ENCODE measurements at places on chromosomes 13 and 19.

DNA sequence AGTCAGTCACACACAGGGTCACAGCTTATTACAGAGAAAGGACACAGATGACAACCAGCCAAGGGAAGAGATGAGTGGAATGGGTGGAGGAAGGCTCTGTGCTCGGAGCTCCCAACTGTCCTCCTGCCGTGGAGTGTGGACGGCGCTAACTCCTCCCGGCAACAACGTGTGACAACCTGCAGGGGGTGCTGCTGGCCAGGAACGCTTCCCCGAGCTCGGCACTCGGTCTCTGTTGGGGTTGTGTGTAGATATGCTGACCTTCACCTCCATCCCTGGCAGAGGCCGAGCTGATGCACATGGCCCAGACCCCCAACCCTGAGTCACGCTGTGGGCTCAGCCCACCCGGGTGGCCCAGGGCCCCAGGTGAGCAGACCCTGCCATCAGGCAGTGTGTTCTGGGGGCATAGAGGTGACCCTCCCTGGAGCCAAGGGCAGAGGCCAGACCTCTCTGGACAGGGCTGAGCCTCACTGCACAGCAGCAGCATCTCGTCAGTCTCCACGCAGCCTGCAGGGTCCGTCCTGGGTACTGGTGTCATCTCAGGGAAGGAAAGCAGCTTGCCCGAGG, 14.1 kb downstream of the ZNF444 start:
- DNase-seq, result no peak

DNA sequence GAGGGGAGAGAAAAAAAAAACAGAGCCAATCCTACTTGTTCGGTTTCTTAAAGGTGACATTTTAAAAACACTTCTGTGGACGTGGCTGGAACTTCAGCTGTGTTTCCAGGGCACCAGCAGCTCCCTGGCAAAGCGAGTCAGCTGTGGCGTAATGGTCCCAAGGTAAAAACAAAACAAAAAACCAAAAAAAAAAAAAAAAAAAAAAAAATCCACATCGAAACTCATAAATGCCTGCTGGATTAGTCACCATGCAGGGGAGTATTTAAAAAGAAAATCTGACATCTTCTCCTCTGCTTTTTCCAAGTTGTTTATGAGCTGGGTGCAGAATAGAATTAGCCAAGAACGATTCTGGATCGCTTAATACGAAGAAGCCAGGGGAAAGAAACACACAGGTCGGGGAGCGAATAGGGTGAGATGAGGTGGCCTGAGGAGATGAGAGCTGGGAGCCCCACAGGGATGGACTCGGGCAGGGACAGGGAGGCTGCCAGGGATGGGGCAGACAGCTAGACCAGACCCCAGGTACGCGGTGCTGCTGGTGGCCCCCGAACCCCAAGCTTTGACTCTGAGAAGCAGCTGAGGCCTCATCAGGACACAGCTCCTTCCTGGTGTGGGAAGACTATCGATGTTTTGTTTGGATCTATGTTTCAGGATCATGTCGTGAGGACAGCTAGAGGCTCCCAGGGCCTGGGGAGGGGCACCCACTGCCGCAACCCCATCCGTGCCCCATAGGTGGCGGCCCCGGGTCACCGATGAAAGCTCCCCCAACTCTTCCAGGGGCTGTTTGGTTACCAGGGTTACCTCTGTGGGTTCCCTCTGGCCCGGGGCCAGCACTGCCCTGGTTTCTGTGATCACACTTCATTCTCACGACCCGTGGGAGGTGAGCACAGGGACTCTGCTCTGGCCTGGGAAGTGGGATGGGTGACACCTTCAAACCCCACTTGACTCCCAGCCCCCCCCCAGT, 3.1 kb upstream of the CTXN1 start:
- peak; percentile 70 for DNase-seq

- DNase-seq, result no peak
These were observed 11.9 kb downstream of the ARHGAP33 start for GRCh38 chr19:35787227-35787799.

DNA sequence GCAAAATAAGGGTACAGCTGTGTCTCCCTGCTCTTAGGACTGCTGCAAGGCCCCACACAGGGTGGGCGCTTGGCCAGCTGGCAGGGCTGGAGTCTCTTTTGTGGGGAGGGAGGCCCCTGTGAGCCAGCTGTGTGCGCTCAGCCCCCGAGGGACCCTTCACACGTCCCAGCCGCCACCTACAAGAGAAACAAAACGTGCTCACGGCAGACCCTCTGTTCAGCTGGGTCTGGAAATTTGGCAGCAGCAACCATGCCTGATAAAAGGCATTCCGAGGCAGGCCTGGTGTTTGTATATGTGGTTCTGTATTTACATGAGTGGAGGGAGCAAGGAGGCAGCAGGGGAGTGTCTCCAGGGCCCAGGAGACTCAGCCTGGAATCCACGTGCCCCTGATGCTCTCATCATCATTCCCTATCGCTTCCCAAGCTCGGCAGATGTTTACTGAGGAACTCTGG, 49.7 kb downstream of the CRTC1 start:
- no peak for DNase-seq

DNA sequence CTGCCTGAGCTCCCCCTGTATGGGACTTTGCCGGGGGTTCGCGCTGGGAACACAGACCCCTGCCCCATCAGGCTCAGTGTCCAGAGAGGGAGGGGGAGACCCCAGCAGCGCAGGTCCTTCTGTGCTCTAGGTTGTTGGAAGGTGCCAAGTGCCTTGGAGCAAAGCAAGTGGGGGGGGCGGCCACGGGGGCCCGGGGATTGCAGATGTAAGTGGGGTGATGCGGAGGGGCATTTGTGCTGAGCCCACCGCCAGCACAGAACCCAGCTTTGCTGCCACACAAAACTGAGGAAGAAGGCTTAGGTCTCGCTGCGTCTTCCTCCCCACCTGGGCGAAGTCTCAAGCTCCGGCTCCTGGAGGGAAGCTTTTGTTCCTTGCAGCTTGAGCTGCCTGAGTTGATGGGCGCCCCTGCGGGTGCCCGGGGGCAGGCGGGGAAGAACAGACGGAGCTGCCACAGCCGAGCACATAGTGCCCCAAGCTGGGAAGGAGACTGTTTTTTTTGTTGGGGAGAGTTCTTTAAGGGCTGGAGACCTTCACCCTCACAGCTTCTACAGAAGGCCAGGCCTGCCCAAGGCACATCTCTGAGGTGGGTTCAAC, 1.5 kb upstream of the NTN5 start:
- DNase-seq, result no peak

DNA sequence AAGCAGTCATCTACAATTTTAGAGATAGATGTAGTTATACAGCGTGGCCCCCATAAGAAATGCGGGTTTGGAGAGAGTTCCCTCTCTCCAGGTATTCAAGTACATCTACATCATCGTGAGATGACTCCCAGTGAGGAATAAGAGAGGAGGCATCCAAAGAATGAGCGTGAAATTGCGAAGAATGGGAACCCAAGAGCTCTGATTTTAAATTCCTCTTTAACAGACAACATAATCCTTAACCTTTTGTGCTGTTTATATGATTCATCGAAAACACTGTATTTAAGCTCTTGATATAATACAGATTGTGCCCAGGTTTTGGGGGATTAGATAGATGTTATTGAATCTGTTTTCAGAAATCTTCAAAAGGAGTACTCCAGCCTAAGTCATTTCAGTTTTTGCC, 161.5 kb downstream of the COG6 start:
- DNase-seq, result no peak

GRCh38 chr19:38228005-38228377, 4.0 kb upstream of the DPF1 start:
- no peak for DNase-seq

DNA sequence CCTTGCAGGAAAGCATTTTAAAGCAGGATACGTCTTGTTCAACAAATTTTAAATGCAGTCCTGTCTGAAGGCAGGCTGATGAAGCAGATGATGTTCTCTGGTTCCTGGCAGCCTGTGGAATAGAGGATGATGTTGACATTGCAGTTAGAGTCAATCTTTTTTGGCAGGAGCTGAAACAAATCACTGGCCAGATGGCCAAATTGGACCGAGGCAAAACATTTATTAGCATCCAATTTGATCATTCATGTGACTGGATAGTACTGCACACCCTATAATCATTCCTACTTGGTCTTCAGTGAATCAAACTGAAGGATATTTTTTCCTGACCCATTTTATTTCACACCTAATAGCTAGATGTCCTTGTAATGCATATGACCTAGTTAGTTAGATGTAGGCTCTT, 172.2 kb upstream of the SLC10A2 start:
- no peak for DNase-seq

DNA sequence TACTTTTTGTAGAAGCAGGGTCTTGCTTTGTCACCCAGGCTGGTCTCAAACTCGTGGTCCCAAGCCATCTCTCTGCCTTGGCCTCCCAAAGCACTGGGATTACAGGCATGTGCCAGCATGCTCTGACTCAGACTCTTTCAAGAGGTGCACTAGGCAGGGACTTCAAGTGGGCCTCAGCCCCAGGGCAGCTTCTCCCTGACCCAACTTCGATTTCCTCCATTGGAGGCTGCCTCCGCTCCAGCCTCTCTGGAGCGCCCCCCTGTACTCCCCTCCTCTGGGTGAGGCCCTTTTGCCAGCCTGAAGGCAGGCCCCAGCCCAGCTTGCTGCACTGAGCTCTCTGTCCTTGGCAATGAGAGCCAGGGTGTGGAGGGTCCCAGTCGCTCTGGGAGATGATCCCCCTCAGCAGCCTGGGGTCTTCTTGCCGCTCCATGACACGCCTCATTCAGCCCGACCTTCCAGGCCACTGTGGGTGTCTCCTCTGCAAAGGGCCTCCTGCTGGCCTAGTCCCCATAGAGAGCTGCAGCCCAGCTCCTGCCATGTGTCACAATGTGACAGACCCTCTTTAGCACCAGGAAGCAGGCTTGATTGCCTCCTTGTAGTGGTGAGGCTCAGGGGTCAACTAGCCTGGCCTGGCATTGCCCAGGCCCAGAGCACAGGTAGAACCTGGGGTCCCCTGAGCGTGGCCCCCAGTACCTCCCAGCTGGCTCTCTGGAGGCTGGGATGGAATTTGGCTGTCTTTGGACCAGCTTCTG, 16.4 kb downstream of the CARM1 start:
- no peak for DNase-seq

DNA sequence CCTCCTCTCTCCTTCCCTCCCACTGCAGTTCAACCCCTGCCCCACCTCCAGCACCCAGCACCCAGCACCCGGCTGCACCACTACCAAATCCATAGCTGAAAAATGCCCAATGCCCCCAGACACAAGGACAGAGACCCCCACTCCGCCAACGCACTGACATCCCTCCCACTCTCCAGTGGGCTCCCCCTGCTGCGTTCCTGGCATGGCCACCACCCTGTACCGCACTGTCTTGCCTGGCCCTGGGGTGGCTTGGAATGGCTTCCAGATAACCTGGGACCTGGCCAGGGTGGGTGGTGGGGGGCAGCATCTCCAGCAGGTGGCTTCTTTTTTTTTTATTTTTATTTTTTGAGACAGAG, 5.8 kb upstream of the MKNK2 start:
- no peak for DNase-seq

GRCh38 chr19:56919308-56919995, 78.9 kb upstream of the PEG3 start:
- no peak for DNase-seq

- DNase-seq, result no peak
These were observed 77.1 kb downstream of the FNDC3A start for GRCh38 chr13:49052813-49053212.

DNA sequence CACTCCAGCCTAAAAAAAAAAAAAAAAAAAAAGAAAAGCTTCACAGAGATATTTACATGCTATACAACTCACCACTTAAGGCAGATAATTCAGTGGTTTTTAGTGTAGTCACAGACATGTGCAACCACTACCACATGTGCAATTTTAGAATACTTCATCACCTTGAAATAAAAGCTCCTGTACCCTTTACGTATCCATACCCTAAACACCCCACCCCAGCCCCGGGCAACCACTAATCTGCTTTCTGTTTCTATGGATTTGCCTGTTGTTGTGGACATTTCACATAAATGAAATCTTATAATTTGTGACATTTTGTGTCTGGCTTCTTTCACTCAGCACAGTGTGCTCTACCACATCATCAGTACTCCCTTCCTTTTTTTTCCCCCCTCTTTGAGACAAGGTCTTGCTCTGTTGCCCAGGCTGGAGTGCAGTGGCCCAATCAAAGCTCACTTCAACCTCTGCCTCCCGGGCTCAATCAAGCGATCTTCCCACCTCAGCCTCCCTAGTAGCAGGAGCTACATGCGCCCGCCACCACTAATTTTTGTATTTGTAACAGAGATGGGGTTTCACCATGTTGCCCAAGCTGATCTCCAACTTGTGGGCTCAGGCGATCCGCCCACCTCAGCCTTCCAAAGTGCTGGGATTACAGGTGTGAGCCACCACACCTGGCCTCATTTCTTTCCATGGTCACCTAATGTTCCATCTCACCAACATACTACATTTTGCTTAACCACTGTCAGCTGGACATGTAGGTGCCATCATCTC, 4.0 kb downstream of the DDX39A start:
- DNase-seq, result no peak

- no peak for DNase-seq
These were observed 829.8 kb upstream of the SLC10A2 start for GRCh38 chr13:103895835-103896531.

DNA sequence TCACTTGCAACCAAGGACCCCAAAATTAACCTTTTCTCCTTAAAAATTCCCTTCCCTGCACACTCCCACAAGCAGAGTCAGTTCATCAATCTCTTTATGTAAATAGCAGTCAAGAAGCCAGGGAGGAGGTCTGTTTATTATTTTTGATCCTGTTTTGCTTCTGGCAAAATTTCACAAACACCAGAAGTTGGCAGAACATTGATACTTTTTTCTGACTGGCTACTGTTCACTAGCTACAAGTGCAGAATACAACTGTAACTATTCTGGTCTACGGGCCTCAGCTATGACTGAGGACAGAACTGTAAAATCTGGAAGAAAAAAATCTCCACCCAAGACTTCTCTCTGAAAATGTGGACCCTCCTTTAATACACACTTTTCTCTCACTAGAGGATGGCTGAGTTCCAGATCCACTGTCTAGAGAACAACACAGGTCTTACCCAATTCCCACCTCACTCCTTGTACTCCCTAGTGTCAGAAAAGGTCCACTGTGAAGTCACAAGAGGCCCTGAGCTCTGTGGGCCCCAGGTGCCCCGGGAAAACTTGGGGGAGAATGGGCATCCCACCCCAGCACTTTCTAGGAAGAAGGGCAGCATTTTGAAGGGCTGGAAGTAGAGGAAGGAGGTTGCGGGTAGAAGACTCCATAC, 14.5 kb downstream of the STARD13 start:
- DNase-seq, result no peak

- no peak for DNase-seq
These were observed 162.5 kb downstream of the LMO7 start for GRCh38 chr13:75798353-75799255.

DNA sequence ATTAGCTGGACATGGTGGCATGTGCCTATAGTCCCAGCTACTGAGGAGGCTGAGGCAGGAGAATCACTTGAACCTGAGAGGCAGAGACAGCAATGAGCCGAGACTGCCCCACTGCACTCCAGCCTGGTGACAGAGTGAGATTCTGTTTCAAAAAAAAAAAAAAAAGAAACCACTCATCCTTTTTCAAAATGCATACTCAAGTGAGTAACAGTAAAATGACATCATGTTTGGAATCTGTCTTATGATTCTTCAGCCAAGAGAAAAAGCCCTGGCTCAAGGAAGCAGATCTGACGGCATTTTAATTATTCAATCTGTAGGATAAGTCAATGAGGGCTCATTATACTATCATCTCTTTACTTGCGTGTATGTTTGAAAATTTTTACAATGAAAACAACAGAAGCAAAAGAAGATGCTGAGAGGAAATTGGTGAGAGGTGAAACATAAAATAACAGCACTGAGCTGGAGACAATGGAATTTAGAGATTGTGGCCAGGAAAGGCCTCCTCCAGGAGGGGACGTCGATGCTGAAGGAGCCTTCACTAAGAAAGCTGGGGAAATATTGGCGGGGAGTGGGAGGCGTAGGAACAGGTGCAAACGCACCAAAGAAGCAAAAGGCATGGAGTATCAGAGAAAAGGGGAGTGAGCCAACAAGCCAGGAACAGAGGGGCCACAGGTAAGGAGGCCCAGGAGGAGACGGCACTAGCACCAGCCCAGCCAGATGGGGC, 12.9 kb upstream of the CCNE1 start:
- DNase-seq, result no peak
